Amygdala (tissue), 56 donors: ENCODE measurements at places on chromosomes 6 and 20.

GRCh38 chr20:50141811-50142561 is 11.5 kb downstream of the PEDS1 start:
- no peak for DNase-seq

DNA sequence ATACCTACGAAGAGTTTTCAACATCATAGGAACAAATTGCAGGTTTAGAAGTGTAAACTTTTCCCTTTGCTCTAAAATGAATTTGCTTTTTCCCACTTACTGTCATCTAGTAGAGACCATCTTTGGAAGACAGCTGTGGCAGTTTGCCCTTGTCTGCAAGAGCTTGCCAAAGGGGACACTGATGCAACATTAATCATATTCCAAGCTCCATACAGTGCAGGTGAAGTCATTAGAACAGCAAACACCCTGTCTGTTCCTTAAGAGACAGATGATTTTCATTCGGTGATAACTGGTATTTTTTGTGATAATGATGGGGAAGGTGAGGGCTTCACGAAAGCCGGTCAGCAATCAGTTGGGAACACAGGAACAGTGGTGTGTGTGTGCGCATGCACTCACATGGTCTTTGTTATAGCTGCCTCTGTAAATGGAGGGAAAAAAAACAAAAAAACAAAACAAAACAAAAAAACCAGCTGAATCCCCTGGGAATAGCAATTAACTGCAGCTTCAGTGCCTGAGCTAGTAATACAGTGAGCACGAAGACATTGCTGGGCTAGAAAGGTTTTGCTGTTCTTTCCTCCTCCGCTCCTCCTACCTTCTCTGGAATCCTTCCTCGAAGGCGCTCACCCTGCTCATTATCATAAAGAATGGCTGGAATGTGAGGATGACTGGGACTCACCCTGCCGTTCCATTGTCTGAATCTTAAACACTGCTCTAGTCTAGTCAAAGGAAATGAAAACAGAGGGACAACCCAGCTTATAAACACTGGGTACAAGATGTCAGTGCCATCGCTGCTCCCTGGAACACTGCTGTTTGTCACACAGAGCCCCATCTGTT is 35.2 kb upstream of the KIF13A start:
- no peak for DNase-seq

DNA sequence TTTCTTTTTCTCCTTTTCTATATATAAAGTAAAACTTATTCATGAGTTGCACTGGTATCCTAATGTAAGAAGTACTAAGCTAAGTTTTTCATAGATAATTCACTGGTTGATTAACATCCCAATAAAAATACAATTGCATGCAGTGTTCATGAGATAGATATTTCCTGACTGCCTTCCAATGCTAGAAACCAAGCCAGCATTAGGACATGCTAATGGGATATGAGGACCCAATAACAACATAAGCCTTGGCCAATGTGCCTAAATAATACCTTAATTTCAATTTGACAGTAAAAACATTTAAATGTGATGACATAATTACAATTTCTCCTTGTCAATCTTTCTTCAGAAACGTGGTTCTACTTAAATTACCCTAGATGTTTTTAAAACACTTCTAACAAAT is 152.7 kb downstream of the RNGTT start:
- no peak for DNase-seq

DNA sequence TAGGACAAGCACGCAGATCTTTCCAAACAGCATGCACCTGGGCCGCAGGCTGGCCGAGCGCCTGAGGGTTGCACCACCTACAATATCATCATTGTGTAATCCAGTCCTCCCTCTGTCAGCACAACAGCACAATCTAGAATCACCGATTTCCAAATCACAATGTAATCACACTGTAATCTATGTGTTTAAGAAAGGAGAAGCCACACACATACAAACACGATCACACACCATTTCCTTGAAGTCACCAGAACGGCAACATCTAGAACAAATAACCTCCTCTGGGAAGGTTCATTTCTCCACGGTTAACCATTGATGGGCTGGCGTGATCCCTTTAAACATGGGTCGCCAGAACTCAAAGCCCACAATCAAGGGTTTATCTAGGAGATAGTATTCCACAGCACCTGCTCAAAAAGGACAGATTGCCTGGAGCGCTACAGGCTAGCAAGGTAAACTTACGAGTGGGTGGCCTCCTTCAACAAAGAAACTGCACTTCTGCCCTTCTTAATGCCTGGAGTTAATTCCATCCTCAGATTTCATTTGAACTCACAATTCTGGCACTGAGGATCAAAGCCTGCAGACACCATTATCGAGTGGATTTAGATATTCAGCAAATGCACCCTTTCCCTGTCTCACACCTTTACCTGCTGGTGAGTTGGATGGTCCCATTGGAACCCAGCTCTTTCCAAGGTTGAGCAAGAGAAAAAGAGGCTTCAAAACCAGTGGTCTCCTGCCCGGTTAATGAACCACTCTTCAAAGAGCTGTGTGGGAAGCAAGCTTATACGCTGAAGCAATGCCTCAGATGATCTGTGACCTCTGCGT is 83.8 kb upstream of the FOXQ1 start:
- no peak for DNase-seq

DNA sequence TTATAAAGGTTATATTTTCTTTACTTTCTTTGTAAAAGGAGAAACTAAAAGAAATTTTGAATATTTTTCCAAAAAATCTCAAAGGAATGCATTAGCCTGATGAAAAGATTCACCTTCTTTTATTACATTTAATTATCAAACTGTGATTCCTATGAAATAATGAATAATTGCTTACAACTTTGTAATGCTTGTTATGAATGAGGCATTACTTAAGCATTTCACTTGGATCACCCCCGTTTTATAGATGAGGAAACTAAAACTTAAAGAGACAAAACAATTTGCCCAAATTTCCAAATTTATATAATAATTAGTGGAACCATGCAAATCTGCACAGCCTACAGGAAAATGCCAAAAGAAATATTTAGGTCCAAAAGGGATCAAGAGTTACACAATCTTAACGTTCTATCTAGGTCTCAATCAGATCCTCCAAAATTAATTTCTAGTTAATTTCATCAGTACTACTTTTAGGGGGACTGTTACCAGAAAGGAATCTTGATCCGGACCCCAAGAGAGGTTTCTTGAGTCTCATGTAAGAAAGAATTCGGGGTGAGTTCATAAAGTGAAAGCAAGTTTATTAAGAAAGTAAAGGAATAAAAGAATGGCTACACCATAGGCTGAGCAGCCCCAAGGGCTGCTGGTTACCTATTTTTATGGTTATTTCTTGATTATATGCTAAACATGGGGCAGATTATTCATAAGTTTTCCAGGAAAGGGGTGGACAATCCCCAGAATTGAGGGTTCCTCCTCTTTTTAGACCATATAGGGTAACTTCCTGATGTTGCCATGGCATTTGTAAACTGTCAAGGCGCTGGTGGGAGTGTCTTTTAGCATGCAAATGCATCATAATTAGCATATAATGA is 288.0 kb downstream of the ADGB start:
- no peak for DNase-seq

- no peak for DNase-seq
These were observed 50.0 kb downstream of the SCAF8 start for GRCh38 chr6:154783229-154783628.

DNA sequence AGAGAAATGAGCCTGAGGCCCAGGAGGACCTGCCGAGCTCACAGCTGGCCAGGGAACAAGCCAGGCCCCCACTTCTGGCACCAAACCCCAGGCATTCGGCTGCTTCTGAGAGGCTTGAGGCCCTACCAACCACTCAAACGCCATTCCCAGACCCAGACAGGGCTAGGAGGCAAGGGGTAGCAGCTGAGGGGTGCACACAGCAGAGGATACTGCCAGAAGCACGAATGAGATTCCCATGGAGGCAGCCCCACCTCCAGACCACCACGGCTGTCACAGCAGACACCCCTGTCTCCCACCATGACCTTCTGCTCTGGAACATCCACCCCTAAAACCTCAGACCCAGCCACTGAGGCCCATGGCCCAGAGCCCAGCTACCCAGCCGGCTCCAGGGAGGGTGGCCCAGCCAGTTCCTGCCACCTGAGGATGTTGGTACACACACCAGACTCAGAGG is 36.1 kb downstream of the NTSR1 start:
- no peak for DNase-seq

GRCh38 chr6:12841619-12842018 is 125.1 kb downstream of the PHACTR1 start:
- no peak for DNase-seq

GRCh38 chr20:37348792-37349516 is 3.0 kb downstream of the SRC start:
- DNase-seq = no peak

DNA sequence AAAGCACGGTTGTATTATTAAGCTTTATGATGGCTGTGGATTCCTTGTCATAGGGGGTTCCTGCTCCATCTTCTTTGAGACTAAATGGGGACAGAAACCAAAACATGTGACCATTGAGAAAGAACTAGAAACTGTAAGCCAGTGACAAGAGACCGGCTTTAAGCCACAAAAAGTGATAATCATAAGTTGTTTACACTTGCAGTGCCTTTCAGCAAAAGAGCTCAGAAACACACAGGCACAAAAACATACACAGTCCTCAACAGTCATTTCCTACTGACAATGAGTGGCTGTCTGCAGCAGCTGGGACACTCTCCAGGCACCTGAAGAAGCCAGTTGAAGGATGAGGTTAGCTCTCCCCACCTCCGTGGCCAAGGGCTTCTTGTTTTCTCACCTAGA is 20.0 kb upstream of the UBE2J1 start:
- no peak for DNase-seq

DNA sequence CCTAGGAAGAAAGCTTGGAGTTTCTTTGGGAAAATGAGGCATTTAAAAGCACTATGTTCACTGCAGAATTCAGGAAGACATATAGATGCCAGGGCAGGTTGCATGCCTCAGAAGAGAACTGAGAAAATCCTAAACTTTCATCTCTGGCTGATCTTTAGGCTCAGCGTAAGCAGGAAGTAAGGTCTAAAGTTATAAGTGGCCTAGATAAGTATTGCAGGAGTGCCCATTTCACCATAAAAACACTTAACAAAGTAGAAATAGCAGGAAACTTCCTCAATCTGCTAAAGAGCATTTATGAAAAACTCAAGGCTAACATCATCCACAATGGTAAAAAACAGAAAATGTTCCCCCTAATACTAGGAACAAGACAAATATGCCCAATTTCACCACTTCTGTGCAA is 320.3 kb downstream of the BMP2 start:
- DNase-seq = no peak

DNA sequence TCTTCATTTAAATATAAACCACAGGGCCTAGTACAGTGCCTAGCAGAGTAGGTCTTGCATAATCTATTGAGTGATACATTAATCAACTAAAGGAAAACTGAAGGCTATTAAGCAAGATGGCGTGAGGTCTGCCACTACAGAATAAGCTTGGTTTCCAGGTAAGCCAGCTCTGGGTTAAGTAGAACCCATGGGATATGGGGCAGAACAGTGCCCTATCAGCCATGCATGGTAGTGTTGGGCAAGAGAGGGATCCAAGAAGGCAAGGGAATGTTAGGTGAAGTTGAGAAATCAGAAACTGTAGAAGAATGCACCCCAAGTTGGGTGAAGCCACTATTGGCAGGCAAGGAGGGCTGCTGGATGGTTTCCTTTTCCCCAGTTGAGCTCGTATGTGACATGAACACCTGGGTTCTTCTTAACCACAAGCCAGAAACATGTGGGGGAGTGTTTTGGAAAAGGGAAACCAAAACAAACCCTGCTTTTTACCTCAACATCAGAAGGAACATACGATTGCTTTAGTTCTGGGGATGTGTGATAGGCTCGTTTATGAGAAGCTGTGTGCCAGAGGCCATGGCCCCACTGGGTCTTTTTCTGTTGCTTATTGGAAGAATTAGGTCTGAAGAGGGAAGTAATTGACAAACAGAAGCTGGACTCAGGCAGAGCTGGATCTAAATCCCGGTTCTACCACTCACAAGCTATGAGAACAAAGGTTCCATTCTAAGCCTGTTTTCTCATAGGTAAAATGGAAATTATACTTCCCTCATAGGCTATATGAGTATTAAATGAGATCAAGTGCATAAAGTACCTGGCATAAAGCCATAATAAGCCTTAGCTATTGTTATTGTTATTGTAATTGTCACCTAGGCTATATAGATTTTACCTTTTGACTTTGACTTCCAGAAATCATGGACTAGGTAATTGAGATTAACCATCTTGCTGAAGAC is 33.5 kb downstream of the NEDD9 start:
- no peak for DNase-seq

- no peak for DNase-seq
These were observed 243.1 kb downstream of the CDH26 start for GRCh38 chr20:60201198-60201835.

DNA sequence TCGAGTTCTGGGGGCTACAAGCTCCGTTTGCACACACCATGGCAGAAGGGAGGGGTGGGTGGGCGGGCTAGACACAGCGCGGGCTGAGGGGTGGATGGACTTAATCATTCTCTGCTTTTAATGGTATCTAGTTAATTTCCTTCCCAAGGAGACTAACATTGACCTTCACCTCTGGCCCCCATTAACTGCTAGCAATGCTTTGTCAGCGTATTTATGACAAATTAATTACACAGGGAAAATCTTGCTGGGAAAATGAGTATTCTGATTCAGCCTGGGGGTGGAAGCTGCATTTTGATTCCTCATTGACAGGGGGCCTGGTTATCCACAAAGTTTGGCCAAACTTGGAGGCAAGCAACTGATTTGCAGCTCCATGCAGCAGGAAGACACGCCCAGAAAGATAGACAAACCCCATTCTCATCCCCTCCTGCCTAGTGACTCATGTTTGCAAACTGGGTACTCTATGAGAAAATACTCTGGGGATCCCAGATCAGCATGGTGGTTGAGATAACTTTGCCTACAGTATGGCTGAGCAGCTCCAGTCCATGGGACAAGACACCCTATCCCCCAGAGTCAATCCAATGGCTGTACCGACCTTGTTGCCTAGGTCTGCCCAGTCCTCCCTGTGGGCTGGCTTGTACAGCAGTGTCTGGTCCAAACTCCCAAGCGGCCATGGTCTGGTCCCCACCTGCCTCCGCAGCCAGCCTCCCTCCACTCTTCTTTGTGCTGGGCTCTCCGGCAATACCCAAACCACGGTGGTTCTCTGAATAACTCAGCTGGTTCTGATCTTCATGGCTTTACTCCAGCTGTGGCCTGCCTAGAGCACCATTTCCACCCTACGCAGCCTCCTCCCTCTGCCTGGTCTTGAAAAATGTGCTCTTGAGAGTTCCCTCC is 19.7 kb downstream of the ZBP1 start:
- no peak for DNase-seq

DNA sequence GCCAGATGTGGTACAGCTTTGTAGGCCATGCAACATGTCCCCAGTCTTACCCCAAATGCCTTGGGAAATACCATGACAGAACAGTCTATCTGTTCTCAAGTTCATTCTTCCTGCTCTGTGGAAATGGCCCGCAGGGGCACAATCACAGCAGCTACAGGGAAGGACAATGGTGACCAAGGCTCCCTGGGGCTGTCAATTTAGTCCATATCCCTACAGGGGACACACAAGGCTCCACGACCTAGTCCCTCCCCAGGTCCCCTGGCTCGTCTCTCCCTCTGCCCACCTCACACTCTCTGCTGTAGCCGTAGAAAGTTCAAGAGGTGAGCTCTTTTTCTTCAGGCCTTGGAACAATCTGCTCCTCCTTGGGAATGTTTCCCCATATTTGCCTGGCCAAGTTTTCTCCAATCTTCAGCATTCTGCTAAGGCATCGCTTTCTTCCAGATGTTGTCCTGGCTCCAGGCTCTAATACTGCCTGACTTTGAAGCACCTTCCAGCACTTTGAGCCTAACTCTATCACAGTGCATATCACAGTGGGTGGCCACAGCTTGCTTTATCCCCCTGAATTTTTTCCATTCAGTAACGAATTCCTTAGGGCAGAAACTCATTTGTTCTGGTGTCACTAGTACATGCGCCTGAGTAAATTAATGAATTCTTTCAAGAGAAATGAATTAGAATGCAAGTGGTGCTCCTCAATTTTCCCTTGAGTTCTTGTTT is 92.6 kb downstream of the MAP3K7 start:
- no peak for DNase-seq

- no peak for DNase-seq
These were observed 108.3 kb upstream of the PHACTR1 start for GRCh38 chr6:12608016-12608860.
